ENCODE measurements at places on chromosomes 1 and 21.
A peak's percentile ranks its signal among the peaks of the same experiment; 100 is the strongest.

- no peak for DNase-seq
Observed at GRCh38 chr1:93738075-93738622, 56.5 kb upstream of the BCAR3 start.

DNA sequence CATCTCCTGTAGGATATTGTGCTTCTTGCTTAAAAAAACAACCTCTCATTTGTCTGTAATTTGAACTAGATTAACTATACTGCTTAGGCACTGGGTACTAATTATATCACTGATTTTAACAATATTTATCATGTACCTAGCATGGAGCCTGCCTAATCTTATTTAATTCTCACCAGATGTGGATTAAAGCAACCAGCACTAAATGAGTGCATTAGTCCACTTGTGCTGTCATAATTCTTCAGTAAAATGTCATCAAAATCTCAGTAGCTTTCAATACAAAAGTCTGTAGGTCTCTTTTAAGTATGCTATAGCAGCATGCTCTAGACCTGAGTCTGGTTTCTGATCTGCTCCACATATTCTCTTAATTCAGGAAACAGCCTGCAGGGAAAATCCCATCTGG, 368.1 kb downstream of the NCAM2 start:
- no peak for DNase-seq

DNA sequence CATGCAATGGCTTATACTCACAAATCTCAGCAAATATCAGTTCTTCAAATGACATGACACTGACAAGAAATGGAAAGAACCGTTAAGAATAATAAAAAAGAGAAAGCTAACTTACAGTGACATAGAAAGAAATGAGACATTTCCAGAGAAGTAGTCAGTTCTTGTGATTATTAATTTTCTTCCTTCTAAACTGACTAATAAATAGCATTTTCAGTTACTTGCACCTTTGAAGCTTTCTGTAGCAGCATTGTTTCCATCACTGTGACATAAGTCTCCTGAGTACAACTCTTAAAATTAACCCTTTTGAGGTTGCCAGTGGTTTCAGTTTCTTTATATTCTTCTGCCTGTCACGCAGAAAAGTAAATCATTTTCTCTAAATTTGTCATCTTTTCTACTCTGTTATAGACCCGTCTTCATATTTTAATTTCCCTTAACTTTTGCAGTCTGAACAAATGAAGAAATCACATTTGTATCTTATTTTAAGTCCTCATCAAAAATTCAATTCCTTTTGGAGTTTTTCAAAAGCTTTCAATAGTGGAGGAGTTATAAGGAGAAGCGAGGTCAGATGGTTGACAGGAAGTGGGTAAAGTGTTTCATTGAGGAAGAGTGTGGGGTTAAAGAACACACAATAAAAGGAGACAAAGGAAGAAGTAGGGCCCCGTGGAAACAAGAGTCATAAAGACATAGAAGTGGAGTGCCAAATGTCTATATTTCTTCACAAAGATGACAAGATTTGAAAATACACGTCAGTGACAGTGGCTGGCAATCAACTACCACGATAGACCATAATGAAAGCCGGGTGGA, 57.9 kb upstream of the S1PR1 start:
- no peak for DNase-seq

- DNase-seq: no peak
Observed at GRCh38 chr21:25555492-25555891, 51.8 kb downstream of the MRPL39 start.

- DNase-seq: no peak
Observed at GRCh38 chr21:40531431-40532110, 315.4 kb downstream of the DSCAM start.

- no peak for DNase-seq
Observed at GRCh38 chr1:147316968-147317367, 74.5 kb downstream of the CHD1L start.

DNA sequence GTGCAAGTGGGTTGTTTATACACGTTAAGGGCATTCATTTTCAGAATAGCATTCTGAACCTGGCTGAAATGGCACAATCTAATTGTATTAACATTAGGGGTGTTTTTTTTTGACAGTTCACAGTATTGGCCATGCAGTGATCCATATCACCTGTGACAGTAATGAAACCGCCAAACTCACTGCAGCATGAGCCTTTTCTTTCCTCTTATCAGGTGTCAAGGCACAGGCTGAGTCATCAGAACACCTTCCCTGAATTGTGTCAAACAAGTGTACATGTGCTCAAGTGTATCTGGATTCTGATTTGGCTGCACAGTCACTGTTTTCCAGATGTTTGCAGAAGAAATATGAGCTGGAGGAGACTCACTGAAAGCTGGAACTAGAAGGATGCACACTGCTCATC, 47.7 kb upstream of the C8B start:
- no peak for DNase-seq

GRCh38 chr1:85822696-85823095, 114.5 kb upstream of the ZNHIT6 start:
- no peak for DNase-seq

GRCh38 chr21:35377505-35378090, 328.5 kb upstream of the RUNX1 start:
- no peak for DNase-seq

GRCh38 chr1:230074270-230074669, 7.2 kb downstream of the GALNT2 start:
- no peak for DNase-seq

GRCh38 chr1:182786223-182786994, 3.2 kb upstream of the NPL start:
- DNase-seq: peak; percentile 44

DNA sequence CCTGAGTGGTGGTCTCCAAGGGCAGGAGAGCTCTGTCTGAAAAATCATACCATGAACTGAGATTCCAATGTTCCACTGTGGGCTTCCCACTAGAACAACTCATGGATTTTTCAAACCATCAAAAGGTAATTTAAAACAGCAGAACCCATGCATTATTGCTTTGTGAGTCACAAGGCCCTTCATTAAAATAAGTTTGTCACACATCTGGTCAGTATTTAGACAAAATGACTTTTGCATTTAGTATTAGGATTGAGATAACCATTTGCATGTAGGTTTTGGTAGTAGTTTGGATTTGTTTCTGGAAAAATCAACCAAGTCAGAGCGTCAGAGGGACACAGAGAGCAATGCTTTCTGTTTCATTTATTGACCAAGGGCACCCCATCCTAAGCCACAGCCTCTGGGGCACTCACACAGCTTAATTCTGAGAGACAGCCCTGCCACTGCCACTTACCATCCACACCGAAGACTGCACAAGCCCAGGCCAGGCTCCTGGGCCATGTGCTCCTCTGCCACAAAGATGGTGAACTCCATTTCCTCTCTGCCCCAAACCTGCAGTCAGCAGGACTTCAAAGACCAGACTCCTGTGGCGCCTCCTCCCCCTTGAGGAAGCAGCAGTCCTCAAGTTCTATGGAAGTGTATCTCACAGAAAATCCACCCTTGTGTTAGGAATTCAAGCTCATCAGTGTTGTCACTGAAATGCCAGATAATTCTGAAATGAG, 132.6 kb upstream of the DUSP10 start:
- DNase-seq: no peak

- no peak for DNase-seq
Observed at GRCh38 chr21:22083899-22084298, 1085.7 kb downstream of the NCAM2 start.
